ENCODE measurements at places on chromosomes 5 and 9.

DNA sequence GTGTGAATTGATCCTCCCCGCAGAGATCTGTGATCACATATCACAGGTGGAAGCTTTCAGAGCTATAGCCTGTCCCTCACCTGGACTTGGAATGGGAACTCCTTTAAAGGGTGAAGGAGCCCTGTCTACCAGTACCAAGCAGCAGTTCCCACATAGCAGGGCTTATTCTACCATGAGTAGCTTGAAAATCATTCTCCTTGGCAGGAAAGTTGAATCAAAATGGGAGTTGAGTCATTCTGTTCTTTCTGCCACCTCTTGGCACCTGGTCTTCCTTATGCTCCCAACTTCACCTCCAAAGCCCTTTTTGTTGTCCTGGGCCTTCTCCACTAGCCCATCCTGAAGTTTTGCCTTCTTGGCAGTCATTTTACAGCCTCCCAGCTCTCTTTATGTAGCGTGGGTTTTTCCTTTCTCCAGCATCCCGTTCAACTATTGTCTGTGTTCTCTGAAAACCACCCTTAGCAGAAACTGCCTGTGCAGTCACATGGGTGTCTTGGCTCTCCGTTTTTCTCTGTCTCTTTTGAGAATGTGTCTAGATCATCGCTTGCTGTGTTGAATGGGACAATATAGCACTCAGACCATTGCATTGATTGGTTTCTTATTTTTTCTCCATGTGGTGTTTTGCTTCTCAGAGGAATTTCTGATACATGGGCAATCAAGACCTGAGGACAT lies 222.2 kb downstream of the AOPEP start:
- DNase-seq, result no peak

DNA sequence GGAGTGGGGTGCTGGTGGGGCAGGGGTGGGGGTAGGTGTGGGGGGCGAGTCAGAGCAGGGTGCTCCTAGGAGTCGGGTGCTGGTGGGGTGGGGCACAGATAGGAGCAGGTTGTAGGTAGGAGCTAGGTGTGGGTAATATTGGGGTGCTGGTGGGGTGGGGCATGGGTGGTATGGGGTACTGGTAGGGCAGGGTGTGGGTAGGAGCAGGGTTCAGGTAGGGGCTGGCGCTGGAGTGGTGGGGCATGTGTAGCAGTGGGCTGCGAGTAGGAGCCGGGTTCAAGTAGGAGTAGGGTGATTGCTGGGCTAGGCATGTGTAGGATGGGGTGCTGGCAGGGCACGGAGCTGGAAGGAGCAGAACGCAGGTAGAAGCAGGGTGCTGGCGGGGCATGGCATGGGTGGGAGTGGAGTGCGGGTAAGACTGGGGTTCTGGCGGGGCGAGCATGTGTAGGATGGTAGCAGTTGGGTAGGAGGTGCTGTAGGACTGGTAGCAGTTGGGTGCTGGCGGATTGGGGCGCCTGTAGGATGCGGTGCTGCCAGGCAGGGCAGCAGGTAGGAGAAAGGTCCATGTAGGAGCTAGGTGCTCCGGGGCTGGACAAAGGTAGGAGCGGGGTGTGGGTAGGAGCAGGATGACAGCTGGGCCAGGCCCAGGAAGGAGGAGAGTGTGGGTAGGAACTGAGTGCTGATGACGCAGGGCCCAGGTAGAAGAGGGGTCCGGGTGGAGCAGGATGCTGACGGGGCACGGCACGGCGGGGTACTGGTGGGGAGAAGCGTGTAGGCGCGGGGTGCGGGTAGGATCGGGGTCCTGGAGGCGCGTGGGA lies 105.5 kb upstream of the SIMC1 start:
- no peak for DNase-seq

DNA sequence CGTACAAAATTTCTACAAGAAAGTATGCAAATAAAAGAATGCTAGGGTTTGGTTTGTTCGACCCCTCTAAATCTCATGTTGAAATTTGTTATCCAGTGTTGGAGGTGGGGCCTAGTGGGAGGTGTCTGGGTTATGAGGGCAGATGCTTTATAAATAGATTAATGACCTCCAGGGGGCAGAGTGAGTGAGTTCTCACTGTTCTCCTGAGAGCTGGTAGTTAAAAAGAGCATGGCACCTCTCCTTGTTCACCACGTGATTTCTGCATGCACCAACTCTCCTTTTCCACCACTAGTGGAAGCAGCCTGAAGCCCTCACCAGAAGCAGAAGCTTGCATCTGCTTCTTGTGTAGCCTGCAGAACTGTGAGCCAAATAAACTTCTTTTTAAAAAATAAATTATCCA lies 50.4 kb upstream of the FAM170A start:
- DNase-seq, result no peak

DNA sequence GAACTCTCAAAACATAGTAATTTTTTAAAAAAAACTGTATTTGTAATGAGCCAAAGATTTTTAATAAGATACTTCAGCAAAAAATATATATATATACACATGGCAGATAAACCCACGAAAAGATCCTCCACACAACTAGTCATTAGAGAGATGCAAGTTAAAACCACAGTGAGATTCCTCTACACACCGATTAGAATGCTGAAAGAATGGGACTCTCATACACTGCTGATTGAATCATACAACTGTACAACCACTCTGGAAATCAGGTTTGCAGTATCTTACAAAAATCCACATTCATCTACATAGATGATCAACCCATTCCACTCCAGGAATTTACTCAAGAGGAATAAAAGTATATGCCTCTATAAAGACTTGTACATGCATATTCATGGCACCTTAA lies 43.7 kb downstream of the RASEF start:
- DNase-seq, result no peak

DNA sequence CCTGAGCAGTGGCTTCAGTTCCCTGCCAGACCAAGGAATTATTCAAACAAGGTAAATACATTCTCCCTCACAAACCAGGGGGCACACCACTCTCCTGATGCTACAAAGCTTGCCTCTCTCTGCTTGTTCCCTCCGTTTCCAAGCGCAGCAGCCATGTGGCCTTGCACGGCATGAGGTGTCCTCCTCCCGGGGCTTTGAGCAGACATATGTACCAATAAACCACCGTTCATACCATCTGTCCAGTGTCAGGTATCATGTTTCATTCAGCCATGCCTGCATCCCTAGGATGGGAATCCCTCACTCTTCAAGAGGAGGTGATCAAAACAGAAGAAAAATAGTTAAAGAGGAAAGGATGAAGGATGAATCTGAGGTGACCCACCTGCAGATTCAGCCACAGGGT lies 282.7 kb downstream of the ENC1 start:
- DNase-seq, result no peak

DNA sequence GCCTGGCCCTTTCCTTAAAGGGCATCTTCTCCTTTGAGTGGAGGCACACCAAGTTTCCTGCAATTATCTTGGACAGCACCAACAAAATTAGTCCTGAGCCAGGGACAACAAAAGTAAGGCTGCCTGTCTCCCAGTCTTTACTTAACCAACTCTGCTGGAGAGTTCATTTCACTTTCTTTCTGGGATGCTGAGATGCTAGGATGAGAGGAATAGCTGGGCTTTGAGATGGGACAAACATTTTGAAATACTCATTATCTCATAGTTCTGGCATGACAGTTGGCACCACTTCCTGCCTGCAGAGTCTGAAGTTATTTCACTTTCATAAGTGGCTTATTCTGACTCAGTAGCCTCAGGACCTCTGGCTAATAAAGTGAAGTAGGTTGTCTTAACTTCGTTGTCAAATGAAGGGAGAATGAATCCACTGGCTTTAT lies 157.0 kb downstream of the C9orf152 start:
- no peak for DNase-seq

DNA sequence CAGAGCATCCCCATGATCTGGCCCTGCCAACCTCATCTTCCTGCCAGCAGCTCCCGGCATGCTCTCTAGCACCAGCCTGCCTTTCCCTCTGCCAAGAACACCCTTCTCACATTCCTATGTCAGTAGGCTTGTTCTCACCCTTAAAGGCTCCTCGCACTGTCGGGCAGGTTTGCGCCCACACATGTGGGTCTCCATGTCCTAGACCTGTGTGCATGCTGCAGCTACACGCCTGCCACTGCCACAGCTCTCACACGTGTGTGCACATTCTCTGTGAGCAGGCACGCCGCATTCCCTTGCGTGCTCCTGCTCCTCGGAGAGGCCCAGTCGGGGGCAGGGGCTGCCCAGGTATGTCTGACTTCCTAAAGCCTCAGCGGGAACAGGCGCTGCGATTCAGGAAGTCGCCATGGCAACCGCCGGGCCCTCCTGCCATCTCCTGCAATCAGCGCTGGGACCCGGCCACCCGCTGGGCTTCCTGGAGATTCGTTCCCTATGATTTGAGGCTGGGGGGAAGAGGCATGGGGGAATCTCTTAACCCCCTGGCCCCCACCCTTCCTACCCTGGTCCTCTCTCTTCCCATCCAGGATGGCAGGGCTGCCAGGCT lies 28.1 kb downstream of the NDUFA8 start:
- DNase-seq, result no peak

DNA sequence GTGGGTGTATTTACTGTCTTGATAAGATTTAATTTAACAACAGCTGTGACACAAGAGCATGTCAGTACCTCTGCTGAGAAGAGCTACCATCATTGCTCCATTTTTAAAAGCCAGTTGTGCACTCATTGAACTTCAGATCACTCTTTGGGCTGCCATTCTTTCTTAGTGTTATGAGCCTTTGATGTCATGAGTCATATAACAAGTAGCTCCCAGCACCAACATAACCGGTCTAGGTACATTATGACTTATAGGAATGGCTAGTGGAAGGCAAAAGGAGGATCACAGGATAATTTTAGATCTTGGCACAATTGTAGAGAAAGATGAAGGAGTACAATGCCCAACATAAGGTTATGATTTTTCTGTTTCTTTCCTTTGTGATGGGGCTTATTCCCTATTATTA lies 170.8 kb upstream of the FBN2 start:
- no peak for DNase-seq

- DNase-seq, result no peak
These were observed 286.1 kb upstream of the ACTBL2 start for GRCh38 chr5:57768745-57769144.

GRCh38 chr9:132729235-132729890 lies 59.1 kb downstream of the GTF3C4 start:
- DNase-seq, result no peak

DNA sequence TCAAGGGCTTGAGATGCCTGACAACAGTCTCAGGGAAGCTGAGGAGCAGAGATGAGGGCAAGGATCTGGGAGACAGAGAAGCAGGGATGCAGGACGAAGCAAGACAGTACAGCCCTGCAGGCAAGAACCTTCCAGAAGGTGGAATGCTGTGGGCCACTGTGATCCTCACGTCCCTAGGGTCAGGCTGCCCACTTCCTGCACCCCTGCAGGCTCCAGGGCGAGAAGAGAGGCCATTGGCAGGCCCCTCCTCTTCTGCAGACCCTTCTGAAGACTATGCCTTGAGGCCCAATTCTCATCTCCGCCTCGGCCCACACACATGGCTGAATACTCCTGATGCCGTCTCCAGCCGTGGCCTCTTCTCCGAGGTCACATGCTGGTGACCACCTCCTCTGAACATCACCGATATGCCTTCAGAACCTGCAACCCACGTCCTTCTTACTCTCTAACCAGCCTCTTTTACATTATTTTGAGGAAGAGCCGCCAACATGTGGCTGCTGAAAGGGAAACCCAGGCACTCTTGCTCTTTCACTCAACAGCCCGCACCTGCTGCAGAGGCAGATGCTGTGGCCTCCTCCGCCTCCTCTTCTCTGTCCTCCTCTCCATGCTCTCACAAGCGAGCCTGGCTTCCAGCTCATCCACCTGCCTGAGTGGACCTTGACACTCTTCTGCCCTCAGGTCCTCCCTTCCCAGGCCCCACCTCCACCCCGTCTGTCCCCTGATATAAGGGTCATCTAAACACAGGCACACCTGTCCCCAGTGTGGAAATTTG lies 181.5 kb downstream of the IRX2 start:
- no peak for DNase-seq

DNA sequence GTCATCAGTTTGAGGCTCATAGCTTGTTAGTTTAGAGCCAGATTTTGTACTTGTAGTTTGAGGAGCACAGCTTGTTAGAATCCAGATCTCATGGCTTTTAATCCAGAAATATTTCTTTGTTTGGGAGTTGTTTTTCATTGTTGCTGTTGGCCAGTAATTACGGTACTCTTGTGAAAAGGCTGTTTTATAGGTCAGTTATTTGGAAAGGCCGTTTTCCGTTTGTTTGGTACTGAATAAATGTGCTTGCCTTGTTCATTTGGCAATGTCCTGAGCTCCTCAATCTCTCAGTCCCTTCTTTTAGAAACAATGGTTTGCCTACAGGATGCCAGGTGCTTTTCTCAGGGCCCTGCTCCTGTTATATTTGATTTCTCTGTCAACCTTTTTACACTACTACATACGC lies 4.5 kb upstream of the MOB3B start:
- no peak for DNase-seq

Data from NCI-H1436 treated with DMSO at 0.1 percent for 48 hours (cell line).